ENCODE measurements at places on chromosomes 11 and 22. TPM values are rescaled to one million over a fixed set of nuclear protein-coding genes. Genes with fewer than 3 reads are reported as not detected.

Gene LRRC51
- 6.4 TPM for total RNA-seq

DNA sequence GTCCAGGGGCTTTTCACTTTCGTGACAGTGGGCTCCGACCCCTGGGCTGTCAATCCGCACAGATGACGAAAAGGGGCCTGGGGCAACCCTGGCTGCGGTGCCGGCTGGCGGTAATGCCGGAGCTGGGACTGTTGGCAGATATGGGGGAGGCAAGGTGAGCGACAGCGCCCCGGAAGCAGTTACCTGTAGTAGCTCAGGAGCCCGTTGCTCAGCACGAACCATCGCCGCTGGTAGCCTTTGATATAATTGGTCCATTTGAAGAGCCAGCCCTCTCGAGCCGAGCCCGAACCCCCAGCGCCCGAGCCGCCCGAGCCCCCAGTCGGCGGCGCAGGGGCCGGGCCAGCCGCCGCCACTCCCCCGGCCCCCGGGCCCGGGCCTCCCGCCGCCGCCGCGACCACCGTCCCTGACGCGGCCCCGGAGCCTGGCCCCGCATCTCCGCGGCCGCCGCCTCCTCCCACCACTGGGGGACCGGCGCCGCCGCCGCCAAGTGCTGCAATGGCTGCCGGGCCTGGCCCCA, 396 bp downstream of the OSBP start:
- peak; percentile 63 for DNase-seq

- DNase-seq, result no peak
Observed at GRCh38 chr11:26297189-26297975, 34.5 kb upstream of the ANO3 start.

GRCh38 chr11:3058753-3059664, 1.8 kb upstream of the CARS1 start:
- DNase-seq, result no peak

Gene RIC8A
- 51.9 TPM for total RNA-seq

GRCh38 chr11:116144387-116144958, 628.3 kb downstream of the BUD13 start:
- no peak for DNase-seq

DNA sequence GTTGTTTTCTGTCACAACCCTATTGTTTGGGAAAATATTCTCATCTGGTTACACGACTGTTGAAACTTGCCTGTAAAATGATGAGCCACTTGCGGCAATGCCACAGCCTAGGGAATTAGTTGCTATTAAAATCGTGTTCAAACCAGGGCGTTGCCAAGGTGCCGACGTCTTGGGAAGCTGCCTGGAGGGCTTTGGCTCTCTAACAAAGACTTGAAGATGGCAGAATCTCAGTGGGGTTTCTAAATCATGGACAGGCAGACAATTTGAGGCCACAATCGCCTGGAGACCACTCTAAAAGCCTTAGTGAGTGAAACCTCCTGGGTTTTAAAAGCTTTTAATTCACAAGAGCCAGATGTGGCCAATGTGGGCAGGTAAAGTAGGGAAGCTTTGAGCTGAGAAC, 117.2 kb upstream of the BMAL1 start:
- no peak for DNase-seq

DNA sequence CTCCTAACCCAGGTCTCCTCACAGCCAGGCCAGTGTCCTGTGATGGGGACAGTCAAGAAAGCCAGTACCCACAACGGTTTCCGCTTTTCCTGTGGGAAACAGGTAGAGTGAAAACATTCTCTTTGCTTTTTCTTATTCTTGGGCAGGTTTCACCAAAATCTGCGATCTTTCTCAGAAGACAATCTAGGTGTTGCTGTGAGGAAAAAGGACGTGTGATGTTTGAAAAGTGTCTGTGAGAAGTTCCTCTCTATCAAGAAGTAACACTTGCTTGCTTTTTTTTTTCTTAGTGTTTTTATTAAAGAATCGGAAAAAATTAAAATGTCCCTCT, 9.2 kb upstream of the IL2RB start:
- DNase-seq, result no peak
